ENCODE measurements at places on chromosomes 11 and 22.

DNA sequence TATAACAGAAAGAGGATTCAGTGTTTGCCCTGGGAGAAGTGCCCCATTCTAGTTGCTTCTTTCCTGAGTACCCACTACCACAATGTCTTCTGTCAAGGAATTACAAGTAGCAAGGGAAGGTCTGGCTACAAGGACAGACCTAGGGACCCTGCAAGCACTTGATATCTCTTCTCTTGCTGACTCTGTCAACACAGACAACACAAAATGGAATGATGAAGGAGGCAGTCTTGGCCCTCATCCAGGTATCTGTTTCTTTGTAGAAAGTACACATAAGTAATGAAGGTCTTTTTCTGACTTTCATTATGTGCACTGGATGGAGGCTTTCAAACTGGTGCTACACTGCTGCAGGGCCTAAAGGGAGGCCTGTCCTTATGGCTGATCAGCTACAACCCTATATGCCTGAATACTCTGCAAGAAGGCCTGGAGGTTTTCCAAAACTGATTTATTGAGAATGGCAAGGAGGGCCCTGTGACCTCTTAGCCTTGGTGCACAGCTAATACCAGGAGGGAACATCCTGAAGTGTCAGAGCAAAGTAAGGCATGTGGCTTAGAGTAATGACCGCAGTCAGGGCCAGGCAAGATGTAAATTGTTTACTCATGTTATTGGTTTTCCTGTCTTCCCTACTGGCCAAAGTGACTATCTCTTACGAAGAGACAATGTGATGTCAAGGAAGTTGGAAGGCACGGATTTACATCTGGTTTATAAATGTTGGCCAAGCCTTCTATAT lies 31.2 kb downstream of the GAB2 start:
- DNase-seq = no peak

GRCh38 chr22:31637891-31638618 lies 24.0 kb downstream of the PISD start:
- no peak for DNase-seq

DNA sequence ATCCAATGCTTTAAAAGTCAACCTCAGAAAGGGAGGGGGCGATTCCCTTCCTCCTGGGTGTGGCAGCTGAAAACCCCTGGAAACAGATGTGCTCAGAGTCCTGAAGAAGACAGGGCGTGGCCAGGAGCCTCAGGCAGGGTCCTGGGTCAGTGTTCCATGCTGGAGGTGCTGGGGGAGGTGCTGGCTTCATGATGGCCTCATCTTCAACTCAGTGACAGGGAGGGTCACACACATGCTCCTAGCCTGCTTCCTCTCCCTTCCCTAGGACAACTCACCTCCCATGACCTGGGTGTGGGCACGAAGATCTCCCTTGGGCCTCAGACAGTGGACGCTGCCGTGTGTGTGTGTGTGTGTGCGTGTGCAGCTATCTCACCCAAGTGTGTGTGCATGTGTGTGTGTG lies 245.6 kb upstream of the B3GAT1 start:
- DNase-seq = no peak

DNA sequence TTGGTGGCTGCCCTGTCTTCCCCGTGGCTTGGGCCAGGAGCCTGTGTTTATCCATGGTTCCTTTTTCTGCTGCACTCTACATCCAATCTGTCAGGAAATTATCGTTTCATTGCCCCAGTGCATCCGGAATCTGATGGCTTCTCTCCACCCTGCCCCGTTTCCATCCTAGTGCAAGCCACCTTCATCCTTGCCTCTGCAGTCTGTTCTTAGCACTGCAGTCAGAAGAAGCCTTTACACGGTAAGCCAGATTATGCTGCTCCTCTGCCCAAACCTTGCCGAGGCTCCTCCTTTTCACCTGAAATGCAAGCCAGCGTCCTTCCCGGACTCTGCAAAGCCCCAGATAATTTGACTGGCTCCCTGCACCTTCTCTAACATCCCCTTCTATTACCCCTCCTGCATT lies 45.1 kb downstream of the PARVG start:
- DNase-seq = no peak

- no peak for DNase-seq
Measured at GRCh38 chr11:37286890-37287289, 688.9 kb upstream of the RAG2 start.

DNA sequence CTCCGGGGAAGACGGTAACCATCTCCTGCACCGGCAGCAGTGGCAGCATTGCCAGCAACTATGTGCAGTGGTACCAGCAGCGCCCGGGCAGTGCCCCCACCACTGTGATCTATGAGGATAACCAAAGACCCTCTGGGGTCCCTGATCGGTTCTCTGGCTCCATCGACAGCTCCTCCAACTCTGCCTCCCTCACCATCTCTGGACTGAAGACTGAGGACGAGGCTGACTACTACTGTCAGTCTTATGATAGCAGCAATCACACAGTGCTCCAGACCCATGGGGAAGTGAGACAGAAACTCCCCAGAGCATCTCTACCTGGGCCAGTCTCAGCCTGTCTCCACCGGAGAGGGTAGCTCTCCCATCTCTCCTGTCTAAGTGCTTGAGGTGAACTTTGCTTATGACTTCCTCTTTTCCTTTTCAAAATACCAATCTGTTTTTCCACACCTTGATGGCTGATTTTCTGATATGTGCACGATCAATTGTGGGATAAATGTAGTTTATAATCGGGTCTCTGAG lies 48.5 kb upstream of the VPREB1 start:
- DNase-seq = no peak

DNA sequence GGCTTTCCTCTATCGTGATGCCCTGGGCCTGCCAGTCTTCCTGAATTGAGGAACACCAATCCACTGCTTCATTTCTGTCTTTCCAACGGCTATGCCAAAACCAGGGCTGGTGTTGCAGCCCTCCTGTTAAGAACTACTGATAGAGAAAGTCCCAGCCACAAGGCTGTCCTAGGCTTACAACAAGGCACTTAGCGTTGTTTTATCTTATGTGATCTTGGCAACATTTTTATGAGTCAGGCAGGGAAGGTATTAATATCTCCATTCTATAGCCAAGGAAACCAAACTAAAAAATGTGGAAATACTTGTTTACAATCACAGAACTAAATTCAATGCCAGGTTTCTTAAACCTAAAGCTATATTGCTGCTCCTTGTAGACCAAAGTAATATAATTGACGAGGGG lies 89.9 kb upstream of the AMOTL1 start:
- no peak for DNase-seq

- no peak for DNase-seq
Measured at GRCh38 chr22:28351476-28351875, 328.2 kb downstream of the TTC28 start.

GRCh38 chr11:29249713-29250112 lies 767.1 kb downstream of the KCNA4 start:
- DNase-seq = no peak

- DNase-seq = no peak
Measured at GRCh38 chr11:125724125-125724524, 22.0 kb upstream of the PATE1 start.

DNA sequence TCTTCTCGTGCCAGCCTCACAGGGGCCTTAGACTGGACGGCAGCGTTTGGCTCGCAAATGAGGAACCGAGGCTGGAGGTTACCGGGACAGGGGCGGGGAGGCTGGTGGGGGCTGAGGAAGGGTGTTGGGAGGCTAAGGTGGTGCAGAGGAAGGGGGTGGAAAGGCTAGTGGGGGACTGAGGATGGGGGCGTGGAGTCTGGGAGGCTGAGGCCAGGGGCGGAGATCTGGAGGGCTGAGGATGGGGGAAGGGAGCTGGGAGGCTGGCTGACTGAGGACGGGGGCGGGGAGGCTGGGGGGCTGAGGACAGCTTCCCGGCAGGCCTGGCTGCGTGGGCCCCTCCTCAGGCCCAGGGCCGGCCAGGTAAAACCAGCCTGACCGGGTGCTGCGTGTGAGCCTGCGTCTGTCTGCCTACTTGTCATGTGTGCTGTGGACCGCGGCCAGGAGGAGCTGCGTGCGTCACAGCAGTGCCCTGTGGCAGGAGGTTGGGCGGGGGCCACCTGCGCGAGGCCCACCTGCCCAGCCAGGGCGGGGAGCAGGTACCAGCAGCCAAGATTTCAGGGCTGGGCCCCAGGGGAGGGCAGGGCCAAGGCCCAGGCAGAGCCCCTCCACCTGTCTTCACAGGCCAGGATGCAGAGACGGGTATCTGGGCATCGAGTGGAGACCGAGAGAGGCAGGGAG lies 9.4 kb upstream of the PIM3 start:
- DNase-seq = no peak

- no peak for DNase-seq
Measured at GRCh38 chr11:69260622-69261021, 33.3 kb upstream of the MYEOV start.

DNA sequence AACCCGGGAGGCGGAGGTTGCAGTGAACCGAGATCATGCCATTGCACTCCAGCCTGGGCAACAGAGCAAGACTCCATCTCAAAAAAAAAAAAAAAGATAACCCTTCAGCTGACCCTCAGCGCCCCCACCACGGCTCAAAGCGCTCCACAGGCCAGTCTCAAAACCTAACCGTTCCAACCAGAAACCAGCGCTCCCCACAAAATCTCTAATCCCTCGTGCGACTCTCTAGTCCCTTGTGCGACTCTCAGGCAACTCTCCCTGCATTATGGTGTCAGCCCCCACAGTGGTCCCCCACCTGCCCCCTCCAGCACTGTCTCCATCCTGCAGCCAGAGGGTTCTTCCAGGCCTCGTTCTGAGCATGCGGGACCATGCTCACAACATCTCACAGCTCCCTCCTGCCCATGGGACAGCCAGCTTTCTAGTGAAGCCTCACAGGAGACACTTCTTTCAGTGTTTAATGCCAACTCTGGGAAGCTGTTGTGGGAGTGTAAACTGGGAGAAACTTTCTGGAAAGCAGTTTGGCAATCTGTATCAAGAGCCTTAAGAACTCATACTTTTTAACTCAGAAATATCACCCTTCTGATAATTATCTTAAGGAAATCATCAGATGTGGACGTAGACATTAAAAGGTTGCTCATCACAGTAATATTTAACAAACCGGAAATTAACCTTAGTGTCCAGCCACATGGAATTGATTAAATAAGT lies 4.2 kb upstream of the RASGRP2 start:
- no peak for DNase-seq

Data from stimulated activated CD4-positive, alpha-beta T cell treated with anti-CD3 and anti-CD28 coated beads, Interleukin-2, amount 100 ng/mL, for 48 hours (primary cell).